Substantia nigra (tissue), 51 donors: ENCODE measurements at places on chromosomes 7 and 10.

- DNase-seq = no peak
Measured at GRCh38 chr7:149477494-149478443, 16.9 kb upstream of the ZNF777 start.

GRCh38 chr7:135211179-135211945 lies at the start of gene WDR91:
TSS of gene WDR91 (minus strand) at chr7:135211526. CDS start at chr7:135211502, 24 bp downstream.
- peak; percentile 94 for DNase-seq

GRCh38 chr7:154750353-154750801 lies 252.5 kb downstream of the PAXIP1 start:
- no peak for DNase-seq

DNA sequence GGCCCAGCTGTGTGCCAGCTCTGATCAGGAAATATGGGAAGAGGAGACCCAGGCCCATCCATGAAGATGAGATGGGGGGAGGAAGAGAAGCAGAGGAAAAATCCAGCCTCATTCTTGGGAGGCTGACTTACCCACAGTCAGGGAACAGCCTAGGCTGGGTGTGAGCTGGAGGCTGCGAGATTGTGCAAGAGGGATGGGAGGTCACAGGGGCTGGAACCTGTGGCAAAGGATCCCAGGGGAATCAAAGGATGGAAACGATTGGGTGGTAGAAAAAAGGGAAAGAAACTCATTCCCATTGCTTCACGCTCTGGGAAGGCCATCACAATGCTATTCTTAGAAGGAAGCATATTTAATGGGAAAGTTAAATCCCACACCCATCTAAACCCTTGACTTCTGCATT lies 26.7 kb upstream of the CRHR2 start:
- DNase-seq = no peak

DNA sequence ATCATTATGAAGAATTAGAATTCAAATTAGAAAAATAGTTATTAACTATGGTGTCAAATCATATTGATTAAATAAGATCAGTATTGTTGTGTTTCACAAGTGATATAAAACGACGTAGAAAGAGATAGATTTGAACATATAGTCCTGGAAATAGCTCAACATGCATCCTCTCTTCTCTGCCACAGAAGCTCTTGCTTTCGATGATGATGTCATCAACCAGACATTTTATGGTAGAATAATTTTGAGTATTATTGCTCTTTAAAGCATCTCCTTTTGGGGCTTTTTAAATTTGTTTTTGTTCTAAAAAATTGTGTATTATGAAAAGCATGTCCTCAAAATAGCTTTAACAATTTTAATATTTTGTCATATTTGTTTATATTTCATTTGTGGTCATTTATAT lies 95.0 kb downstream of the DGKB start:
- no peak for DNase-seq

DNA sequence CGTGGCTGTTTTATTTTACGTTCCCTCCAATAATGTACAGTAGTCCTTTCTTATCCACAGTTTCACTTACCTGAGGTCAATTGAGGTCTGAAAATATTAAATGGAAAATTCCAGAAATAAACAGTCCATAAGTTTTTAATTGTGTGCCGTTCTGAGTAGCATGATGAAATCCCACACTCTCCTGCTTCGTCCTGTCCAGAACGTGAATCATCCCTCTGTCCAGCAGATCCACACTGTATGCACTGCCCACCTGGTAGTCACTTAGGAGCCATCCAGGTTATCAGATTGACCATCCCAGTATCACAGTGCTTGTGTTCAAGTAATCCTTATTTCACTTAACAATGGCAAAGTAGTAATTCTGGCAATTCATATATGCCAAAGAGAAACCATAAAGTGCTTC lies 46.3 kb downstream of the STARD3NL start:
- no peak for DNase-seq

DNA sequence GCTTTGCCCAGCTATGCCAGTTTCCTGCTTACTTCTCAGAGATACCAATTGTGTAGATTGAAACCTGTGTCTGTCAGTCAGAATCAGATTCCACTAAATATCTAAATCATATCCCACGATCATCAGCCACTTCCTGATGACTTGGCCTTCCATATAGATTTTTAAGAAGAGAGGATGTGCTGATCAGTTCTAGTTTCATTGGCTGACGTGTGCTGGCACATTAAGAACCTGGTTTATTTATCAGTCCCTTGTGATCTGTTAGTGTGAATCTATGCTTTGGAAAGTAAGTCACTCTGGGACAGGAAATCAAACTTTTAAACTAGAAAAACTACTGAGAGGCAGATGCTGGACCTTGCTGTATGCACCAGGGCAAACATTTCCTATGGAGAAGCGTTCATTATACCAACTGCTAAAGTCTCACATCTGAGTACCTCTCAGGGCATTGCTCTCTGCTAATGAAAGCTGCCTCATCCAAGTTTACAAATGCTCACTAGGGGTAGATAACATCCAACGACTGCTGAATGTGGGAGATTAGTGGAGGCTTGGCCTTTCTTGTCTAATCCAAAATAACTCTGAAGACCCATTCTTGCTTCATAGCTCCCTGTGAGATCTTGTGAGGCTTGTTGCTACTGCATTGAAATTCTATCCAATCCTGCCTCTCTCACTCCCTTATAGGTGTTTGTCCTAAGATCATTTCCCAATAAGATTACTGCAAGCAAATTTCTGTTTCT lies 109.1 kb downstream of the ARL4A start:
- no peak for DNase-seq
